ENCODE measurements at places on chromosomes 3 and 15. TPM values are rescaled to one million over a fixed set of nuclear protein-coding genes. Genes with fewer than 3 reads are reported as not detected.

CLDN16 gene
- not detected for total RNA-seq

LRRN1 gene
- 26.6 TPM for total RNA-seq

CCRL2 gene
- total RNA-seq: 0.53 TPM

PPP2R3A gene
- 64.6 TPM for total RNA-seq

ZNF501 gene
- 8.6 TPM for total RNA-seq

GOLGA8H gene
- total RNA-seq: 0.49 TPM

BNC1 gene
- 1.0 TPM for total RNA-seq

EPHA6 gene
- total RNA-seq: 0.62 TPM

TMEM158 gene
- 0.98 TPM for total RNA-seq

STAC gene
- total RNA-seq: 36.5 TPM

CLDN1 gene
- 2.1 TPM for total RNA-seq

CX3CR1 gene
- 1.5 TPM for total RNA-seq

STRA6 gene
- total RNA-seq: 0.40 TPM

CGNL1 gene
- total RNA-seq: 9.5 TPM

Data from muscle of leg (tissue), 16 donors.